ENCODE measurements at places on chromosomes 5 and 9.

- no peak for DNase-seq
These were observed 98.5 kb downstream of the ESM1 start for GRCh38 chr5:54886866-54887265.

GRCh38 chr9:70420441-70421271 is 6.2 kb upstream of the KLF9 start:
- no peak for DNase-seq

- DNase-seq = no peak
These were observed 55.4 kb upstream of the ERCC6L2 start for GRCh38 chr9:95820074-95820473.

DNA sequence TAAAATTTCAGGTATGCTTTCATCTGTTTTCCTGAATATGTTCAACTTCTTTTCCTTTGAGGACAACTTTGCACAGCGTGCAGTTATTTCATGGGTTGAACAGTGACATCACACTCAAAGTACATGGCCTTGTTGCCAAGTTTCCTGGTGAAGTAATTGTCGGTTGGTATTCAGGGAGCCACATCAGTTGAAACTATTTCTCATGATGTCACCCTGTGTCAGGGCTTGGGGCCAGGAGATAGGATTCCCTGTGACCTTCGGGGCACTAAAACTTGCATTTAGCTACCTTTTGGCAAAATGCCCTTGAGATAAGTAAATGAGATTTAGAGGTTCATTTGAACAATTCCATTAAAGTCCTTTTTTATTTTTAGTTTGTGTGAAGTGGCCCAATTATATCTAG is 383.9 kb downstream of the SH3GL2 start:
- no peak for DNase-seq

DNA sequence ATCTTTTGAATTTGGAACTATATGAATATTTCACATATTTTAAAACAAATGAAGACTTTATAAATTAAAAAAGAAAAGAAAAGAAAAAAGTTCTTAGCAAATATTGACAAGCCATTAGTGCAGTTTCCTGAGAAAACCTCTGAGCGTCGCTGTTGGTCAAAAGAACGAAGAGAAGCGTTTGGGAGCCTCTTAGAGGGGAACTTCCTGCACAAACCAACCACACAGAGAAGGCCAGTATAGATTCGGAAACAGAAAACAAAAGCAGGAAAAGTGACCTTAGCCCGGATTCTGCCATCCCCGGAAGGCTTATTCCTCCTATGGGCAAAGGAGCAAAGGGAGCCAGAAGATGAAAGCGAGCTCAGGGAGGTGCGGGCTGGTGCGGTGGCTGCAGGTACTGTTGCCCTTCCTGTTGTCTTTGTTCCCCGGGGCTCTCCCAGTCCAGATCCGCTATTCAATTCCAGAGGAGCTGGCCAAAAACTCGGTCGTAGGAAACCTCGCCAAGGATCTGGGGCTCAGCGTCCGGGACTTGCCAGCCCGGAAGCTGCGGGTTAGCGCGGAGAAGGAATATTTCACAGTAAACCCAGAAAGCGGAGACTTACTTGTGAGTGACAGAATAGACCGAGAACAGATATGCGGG is at the start of gene PCDHGB2:
TSS of gene PCDHGB2 (plus strand) at position 205 of the 637 bp plus-strand sequence. CDS start at position 347, 142 bp downstream.
- DNase-seq = no peak

- DNase-seq = no peak
These were observed 390.3 kb downstream of the PDE4D start for GRCh38 chr5:59503220-59503619.

DNA sequence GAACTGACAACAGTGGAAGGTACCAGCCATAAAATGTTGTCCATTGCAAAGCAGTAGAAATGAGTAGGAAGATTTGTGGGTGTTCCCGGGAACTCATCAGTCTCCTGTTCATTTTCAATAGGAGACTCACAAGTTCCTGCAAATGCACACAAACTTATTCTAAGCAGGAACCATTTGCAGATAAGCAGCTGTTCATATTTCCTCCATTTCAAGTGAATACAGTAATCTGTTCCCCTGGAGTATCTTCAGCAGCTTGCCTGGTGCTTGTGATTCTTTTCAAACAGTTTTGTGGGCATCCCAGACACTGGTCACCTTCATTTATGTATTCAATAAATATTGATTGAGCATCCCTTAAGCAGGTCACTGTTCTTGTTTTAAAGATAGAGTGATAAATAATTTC is 1315.5 kb upstream of the C9orf72 start:
- no peak for DNase-seq

DNA sequence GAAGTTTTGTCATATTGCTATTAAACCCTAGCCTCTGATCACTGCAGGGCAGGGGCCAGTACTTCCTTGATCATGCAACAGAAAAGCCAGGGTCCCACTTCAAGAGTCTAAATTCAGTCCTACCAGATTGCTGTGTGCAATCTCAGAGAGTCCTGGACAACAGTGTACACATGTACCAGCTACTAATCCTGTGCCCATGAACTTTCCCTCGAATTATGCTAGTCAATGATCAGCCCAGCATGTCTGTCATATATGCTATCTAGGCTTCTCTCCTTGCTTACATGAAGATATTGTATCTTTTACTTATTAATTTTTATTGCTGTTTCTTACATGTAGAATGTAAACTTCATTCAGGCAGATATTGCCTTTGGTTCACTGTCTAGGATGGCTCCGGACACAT is 367.0 kb downstream of the NTRK2 start:
- no peak for DNase-seq

DNA sequence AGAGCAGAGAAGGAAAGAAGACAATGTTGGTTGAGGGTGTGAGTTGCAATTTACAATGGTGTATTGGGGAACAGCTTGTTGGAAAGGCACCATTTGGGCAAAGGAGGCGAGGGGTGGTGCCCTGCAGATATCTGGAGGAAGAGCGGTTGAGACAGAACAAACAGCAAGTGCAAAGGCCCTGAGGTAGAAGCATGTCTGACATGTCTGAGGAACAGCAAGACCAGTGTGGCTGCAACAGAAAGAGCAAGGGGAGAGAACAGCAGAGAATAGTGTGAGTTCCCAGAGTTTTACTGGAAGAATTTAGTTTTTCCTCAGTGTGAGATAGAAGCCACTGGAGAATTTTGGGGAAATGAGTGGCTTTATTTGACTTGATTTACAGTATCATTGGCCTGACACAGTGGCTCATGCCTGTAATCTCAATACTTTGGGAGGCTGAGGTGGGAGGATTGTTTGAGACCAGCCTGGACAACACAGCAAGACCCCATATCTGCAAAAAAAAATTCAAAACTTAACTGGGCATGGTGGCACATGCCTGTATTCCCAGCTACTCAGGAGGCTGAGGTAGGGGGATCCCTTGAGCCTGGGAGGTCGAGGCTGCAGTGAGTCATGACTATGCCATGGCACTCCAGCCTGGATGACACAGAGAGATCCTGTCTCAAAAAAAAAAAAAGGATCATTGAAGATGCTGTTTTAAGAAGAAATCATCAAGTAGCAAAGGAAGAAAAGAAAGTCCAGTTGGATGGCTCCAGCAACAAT is 13.6 kb downstream of the CMBL start:
- DNase-seq = no peak

DNA sequence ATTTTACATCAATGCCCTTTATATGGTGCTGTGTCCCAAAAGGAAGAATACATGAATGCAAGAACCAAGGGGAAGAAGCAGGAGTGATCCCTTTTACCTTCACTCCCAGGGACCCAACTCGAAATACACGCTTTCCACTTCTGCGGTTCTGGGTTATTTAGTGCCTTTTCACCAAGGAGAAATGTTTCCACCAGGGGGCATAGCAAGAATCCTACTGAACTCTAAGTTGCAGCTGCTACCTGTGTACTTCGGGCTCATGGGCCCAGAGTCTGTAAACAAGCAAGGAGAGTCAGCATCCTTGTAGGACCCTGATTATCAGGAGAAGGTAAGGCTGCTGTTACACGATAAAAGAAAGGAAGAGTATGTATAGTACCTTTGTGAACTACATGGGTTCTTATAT is 45.7 kb downstream of the DPYSL3 start:
- DNase-seq = no peak

GRCh38 chr9:85151741-85152140 is 482.2 kb downstream of the NTRK2 start:
- no peak for DNase-seq

GRCh38 chr5:84086511-84086910 is 298.2 kb downstream of the EDIL3 start:
- DNase-seq = no peak

DNA sequence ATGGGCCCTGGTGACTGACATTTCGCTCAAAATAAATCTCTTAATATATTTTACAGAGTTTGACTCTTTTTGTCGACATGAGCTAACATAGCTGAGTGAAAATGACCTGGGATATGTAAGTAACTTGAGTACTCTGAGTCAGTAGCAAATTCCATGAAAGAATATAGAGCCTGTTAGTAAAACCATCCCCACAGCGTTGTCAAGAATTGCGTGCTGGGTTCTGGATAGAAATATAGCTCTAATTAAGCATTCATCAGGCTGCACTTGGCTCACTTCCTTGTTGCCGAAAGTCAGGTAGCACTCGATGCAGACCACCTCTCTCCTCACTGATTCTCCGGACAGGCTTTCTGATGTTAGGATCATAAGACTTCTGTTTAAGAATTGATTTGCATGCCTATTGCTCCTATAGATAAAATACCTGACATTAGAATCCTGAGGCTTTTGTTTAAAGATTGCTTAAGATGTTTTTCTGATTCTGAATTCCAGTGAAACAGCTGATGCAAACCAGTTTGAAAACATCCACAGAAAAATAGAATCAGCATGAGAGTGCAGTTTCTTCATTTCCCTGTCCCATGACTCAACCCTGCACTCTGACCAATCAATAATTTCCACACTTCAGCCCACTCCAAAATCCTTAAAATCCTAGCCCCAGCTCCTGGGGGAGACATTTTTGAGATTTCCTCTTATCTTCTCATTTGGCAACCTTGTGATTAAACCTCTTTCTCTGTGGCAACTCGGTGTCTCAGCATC is 310.6 kb downstream of the DIRAS2 start:
- no peak for DNase-seq

GRCh38 chr5:179347581-179347980 is 2.3 kb upstream of the ADAMTS2 start:
- DNase-seq = no peak

- DNase-seq = no peak
These were observed 369.9 kb downstream of the DNAH5 start for GRCh38 chr5:13574574-13574973.
